ENCODE measurements at places on chromosomes 7 and 10.

GRCh38 chr7:44162179-44162578 lies 21.0 kb upstream of the MYL7 start:
- DNase-seq, result no peak

DNA sequence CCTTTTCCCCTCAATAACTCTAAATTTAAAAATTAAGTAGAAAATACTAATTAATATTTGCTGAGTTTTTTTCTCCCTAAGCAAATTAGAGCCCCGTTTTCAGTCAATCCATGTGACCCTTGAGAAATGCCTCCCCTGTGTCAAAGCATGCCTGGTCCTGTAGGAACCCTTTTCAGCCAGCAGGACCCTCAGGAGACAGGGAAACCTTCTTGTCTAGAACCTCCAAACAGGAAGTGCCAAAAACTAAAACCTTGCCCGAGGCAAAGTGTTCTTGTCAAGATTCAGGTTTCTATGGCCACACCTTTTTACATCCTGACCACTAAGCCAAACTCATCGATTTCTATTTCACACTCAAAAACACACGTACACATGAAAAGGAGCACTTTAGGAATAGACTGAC lies 60.1 kb upstream of the NFE2L3 start:
- DNase-seq, result no peak

DNA sequence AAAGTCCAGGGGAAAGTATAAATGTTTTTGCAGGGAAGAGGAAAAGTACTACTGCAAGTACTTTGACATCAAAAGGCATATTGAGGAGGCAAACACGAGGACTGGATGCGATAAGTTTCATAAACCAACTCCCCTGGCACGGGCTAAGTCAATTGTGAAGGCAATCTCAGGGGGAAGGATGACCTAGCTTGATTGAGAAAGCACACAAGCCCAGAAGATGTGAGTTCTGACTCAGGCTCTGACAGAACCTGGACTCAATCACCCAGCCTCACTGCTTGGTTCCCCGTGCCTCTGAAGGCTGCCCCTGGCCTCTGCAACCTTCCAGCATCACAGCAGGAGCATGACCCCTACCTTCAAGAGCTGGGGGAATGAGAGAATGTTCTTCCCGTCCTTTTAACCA lies 93.2 kb upstream of the ZNF438 start:
- no peak for DNase-seq

DNA sequence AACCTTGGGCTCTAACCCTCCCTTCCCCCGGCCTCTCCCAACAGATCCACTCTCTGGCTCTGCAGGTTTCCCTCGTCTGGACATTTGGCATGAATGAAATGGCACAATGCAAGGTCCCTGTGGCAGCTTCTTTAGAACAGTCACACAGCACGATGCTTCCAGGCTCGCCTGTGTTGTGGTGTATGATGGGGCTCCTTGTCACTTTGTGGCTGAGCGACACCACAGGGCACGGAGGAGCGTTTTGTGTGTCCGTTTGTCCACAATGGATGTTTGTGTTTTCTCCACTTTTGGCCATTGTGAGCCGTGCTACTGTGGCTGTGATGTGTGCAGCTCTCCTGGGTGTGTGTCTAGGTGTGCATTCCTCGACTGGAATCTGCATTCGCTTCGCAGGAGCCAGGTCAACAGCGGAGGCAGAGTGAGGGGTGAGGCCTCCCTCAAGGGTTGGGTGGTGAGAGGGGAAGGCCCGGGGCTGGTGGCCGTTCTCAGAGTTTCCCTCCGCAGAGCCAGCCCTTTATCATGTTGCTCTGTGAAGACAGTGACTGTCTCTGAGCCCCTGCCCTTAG lies 22.3 kb upstream of the SHH start:
- DNase-seq, result no peak

GRCh38 chr7:117118579-117119180 lies 165.4 kb downstream of the ST7 start:
- peak; percentile 38 for DNase-seq

- no peak for DNase-seq
Measured at GRCh38 chr10:17113346-17113745, 16.3 kb downstream of the CUBN start.

DNA sequence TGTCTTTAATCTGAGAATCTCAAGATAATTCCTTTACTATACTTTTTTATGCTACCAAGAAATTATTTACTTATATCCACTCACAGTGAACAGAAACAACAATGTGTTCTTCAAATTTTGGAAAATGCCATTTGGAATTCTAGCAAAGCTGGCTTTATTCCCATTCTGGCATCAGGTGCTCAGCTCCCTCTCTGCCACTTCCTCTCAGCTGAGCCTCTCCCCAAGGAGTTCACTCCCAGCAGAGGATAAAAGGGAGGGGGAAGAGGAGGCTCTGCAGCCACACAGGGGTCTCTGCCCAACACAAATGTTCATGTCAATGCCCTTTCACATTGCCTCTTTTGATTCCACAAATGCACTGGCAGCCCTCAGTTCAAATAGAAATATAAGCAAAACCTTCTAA lies 116.9 kb downstream of the CPEB3 start:
- DNase-seq, result peak; percentile 36

- no peak for DNase-seq
Measured at GRCh38 chr7:19107356-19108146, 9.9 kb downstream of the TWIST1 start.

- DNase-seq, result no peak
Measured at GRCh38 chr10:132606536-132607316, 69.1 kb downstream of the INPP5A start.

DNA sequence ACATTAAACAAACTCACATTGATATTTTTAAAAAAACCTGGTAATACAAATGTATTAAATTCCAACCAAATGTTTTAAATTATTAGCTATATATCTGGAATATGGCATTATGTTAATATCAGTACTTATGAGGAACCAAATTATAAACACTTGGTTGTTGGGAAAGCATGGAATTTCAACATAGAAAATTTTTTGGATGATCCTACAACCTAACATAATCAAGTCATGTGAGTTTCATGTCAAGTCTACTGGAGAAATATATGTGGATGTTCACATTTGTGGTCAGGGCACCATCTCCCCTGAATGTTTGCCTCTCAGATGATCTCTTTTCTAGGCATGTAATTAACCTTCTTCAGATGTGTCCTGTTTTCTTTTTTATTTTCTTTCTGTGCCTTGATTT lies 5.2 kb upstream of the POT1 start:
- no peak for DNase-seq

GRCh38 chr10:128901236-128901635 lies 565.8 kb upstream of the MGMT start:
- DNase-seq, result no peak

DNA sequence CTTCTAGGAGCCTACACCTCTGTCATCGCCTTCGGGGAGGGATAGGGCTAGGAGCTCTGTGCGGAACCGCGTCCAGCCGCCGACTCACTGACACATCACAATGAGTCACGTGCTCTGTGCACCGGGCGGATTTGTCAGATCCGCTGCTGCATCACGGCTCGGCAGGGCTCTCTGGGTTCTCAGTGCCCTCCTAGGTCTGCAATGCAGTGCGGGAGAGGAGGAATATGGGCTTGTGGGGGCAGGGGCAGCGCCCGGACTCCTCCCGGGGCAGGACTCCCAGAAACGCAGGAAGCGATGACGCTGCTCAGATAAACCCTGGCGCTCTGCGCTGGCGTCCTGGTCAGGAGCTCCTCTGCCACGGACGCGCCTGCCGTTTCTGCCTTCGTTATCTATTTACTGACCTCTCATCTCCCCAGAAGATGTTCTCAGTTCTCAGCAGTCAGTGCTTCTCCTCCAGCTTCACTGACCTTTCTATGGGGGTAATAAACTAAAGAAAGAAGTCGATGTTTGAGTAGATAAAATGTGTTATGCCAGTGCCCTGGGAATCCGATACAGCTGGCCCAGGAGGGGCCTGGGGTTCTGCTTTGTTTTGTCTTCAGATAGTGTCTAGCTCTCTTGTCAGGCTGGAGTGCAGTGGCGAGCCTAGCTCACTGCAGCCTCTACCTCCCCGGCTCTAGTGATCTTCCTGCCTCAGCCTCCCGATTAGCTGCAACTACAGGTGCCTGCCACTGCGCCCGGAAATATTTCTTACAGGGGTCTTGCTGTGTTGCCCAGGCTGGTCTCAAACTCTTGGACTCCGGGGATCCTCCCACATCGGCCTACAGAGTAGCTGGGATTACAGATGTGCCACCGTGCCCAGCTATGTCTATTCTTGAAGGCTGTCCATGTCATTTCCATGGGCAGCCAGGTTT lies 22.8 kb upstream of the ITGB1 start:
- peak; percentile 56 for DNase-seq

DNA sequence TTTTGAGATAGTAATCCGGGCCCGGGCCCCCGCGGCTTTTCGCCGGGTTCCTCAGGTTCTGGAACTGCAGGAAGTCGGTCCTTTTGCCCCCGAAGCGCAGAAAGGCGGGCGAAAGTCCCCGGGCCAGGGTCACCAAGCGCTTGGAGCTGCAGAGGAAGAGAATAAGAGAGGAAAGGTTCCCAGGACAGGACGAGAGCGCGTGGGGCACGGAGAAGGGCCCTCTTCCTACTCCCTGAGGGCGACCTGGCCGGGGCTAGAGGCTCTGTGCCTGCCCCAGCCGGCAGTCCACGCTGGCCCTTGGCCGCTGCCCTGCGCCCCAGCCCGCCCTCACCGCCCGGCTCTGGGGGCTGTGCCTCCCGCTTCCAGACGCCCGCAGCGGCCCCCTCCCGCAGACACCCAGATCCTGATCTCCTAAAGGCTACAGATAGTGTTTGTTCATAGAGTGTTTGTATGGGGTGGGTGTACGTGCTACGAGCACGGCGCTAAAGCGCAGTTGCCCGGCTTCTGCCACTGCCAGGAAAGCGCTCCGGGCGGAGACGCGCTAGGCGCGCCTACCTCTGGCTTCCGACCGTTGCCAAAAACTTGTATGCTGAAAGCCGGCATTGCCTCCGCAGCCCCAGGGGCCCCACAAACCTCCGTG lies 3.2 kb downstream of the HPSE2 start:
- DNase-seq, result no peak

- no peak for DNase-seq
Measured at GRCh38 chr7:127532151-127532550, 53.2 kb downstream of the GCC1 start.

DNA sequence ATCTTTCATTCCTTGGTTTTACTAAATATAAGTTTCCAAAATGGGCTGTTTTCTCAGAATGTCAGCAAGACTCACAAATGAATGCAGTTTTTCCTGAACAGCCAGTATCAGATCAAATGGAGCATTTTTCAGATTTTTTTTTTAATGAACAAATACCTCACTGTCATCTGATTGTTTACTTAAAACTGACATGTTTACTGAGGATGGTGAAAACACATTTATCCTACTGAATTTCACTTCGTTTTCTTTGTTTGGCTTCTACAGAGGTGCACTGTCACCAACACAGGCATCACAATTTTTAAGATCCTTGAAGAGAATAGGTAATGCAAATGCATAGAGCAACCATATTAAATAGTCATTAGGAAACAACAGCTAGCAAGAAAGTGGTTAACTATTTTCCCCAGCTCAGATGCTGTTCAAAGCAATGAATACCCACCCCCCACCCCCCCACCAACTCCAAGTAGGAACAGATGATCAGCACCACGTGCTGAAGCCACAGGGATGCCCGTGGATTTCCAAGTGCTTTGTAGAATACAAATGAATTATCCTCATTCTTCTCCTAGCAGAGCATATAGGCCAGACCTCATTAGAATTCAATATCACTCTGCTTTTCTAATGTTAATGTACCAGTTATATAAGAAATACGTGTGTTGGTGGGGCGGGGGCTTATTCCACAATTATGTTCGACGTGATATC lies 205.9 kb downstream of the SKAP2 start:
- DNase-seq, result peak; percentile 35

DNA sequence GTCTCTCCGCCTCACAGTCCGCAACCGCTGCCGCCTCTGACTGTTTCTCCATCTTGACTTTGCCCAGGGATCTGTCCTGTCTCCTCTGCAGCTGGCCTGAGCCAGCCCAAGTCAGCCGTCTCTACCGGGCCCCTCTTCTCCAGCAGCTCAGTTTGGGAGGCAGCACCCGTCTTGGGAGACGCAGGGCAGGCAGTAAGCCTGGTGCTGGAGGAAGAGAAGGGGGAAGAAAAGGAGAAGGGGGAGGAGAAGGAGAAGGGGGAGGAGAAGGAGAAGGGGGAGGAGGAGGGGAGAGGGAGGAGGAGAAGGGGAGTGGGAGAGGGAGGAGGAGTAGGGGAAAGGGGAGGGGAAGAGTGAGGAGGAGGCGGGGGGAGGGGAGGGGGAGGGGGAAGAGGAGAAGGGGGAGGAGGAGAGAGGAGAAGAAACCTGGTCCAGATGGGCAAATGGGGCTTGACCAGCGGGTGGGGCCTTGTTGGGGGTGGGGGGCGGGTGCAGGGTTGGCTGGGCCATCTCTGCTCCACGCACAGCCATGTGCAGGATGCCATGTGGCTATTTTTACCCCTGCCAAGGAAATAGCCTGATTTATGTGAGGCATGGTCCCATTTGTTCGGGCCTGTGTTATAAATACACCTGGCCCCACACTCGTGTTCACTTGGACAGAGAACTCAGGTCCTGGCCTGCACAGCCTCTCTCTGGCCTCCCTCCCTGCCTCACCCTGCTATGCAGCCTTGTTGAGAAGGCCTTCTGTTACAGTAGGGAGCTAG lies 35.9 kb upstream of the FZD9 start:
- DNase-seq, result no peak

DNA sequence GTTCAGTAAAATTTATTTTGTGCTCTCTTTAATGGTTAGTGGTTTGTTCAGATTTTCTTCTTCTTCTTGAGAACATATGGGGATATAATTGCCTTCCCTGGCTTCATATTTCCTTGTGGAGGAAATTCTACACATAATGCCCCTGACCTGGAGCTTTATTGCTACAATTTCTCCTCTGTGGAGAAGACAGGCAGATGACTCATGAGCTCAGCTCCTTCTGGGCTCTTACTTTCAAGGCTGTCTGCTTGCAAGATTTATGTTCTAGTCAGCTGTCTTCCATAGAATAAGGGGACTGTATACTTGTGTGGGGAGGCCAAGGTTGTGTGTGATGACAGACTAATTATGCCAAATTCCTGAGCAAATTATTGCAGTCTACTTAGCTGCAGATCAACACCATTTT lies 1.6 kb downstream of the LRRD1 start:
- DNase-seq, result peak; percentile 1

GRCh38 chr7:116687801-116688201 lies 15.8 kb downstream of the MET start:
- DNase-seq, result no peak

DNA sequence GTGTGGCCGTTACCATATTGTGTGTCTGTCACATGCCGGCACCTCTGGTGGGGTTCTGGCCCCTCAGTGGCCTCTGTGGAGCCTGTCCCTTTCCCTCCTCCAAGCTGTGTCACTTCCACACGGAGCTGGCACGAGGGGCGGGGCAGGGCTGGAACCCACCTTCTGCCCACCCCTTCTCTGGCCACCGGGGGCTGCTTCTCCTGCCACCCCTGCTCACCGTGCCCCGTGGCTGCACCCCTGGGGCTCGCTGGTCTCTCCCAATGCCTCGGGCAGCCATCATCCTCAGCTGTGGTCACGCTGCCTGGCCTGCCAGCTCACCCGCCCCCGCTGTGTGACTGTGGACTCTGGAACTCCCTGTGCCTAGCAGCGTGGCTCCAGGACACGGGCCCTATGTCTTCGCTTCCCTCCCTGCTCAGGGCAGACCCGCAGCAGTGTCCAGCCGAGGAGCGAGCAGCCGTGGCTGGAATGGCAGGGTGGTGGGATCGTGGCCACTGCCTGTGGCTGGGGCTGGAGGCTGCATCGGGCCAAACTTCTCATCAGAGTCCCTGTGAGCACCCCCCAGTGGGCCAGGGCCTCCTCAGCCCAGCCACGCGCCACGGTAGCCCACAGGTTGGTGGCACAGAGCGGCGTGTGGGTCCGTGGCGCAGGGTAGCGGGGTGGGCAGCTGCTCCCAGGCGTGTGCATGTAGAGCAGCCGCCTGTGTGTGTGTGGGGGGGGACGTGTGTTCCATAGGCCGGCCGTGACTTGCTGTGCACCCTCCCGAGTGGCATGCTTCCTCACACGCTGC lies 8.1 kb downstream of the TTYH3 start:
- no peak for DNase-seq

- no peak for DNase-seq
Measured at GRCh38 chr10:71429304-71429703, 32.6 kb downstream of the CDH23 start.
